ENCODE measurements at places on chromosomes 7 and 10. TPM values are rescaled to one million over a fixed set of nuclear protein-coding genes. Genes with fewer than 3 reads are reported as not detected.

Gene PLAC9
- polyA plus RNA-seq = not detected

DNA sequence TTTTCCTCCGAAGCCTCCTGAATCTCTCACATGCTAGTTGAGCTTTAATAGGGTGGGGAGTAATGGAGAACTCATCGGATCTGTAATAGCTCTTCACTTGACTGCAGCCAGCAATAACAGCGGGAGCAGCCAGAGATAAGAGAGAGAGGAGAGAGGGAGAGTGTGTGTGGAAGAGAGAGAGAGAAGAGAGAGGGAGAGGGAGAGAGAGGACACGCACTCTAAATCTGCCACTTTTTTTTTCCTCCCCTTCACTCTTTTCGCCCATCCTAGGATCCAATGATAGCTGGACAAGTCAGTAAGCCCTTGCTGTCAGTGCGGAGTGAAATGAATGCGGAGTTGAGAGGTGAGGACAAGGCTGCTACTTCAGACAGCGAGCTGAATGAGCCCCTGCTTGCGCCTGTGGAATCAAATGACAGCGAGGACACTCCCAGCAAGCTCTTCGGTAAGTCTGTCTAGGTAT, 107.9 kb downstream of the POU6F2 start:
- no peak for DNase-seq
- H3K4me1 ChIP-seq = no peaks in the 10 kb centered on the region
- no peak overlapping the region for H3K4me3 ChIP-seq
- H3K27me3 ChIP-seq = no peaks in the 10 kb centered on the region

GRCh38 chr7:142894112-142894984, 8.8 kb upstream of the TRPV6 start:
- no peaks in the 10 kb centered on the region for H3K36me3 ChIP-seq
- H3K4me1 ChIP-seq = no peaks in the 10 kb centered on the region
- H3K4me3 ChIP-seq = no peak overlapping the region
- no peak for DNase-seq
- H3K27ac ChIP-seq = no peak overlapping the region

DNA sequence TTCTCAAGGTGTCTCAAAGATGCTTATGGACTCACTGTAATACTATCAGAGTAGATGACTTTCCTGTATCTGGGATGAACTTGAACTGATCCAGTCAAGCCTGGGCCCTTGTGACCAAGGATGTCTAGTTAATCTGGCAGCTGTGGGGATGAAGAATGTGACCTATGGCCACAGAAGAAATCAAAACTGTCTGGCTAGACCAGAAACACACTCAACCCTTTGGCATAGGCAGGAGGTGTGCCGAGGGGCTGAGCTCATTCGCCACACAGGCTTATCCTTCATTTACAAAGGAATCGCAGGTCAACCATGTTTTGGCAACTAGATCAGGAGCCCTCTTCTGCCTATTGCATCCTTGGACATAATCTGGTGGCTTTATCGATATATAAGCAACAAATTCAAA, 110.6 kb downstream of the ATXN7L1 start:
- H3K4me1 ChIP-seq = peaks cover 16% of the 10 kb centered on the region
- no peak overlapping the region for H3K27ac ChIP-seq
- H3K36me3 ChIP-seq = no peaks in the 10 kb centered on the region
- no peak overlapping the region for H3K4me3 ChIP-seq

GRCh38 chr7:12133865-12134264, 77.2 kb upstream of the TMEM106B start:
- H3K4me1 ChIP-seq = peaks cover 11% of the 10 kb centered on the region
- no peak overlapping the region for H3K27ac ChIP-seq
- H3K4me3 ChIP-seq = no peak overlapping the region
- no peaks in the 10 kb centered on the region for H3K27me3 ChIP-seq
- no peaks in the 10 kb centered on the region for H3K36me3 ChIP-seq

Data from CD4-positive, alpha-beta memory T cell (primary cell).